ENCODE measurements at places on chromosomes 5 and 9.

GRCh38 chr9:125867751-125868415 is 120.7 kb downstream of the PBX3 start:
- DNase-seq = no peak

- no peak for DNase-seq
Measured at GRCh38 chr9:95684516-95684915, 167.7 kb upstream of the PTCH1 start.

- peak; percentile 79 for DNase-seq
Measured at GRCh38 chr9:129885670-129886106, 50.4 kb downstream of the USP20 start.

- no peak for DNase-seq
Measured at GRCh38 chr9:73577848-73578247, 426.2 kb downstream of the ANXA1 start.

DNA sequence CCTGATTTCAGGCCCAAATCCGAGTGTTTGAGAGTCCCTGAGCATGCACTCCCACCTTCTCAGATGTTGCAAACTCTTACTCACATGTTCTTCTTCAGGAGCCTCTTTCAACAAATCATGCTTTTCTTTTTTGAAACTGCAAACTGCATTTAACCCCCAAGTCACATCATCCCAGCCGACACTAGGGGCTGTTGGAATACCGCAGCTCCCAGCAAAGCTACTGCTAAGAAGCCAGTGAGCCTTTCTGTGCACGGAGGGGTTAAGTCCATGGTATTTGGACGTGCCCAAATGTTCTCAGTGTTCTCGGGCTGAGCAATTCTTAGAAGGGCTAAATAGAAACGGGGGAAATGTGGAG is 282.9 kb downstream of the NFIB start:
- peak; percentile 77 for DNase-seq

- no peak for DNase-seq
Measured at GRCh38 chr5:36897616-36898015, 21.0 kb downstream of the NIPBL start.

DNA sequence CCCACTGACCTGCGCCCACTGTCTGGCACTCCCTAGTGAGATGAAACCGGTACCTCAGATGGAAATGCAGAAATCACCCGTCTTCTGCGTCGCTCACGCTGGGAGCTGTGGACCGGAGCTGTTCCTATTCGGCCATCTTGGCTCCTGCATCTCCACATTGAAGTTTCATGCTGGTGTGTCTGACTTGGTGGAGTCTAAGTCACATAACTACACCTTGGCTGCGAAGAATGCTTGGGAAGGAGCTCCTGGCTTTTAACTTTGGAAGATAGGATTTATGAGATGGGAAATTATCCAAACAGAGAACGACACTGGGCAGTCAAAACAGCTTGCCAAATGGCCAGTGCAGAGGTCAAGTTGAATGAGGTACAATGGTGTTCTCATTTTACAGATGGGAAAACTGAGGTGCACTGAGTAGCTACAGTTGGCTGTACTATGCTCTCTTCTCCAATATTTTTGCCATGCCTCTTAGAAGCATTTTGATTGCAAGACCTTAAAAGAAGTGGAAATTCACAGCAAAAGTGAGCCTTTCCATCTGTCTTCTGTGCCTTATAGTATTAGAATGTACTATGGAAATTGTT is 36.7 kb downstream of the CCDC192 start:
- DNase-seq = no peak

DNA sequence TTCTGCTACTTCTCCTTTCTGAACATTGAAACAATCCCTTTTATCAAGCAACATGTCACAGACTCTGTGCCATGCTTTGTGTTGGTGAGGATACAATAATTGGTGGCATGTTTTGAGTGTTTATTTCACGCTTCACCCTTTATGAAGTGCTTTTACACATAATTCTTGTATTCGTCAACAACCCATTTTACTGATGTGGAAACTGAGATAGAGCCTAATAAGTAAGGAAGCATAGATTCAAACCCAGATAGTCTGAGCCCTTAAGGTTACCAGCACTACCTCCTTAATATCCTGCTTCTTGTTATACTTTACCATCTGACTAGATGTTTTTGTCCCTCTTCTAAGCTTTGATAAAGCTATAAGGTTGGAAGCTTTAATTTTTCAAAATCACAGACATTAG is 49.3 kb upstream of the TTC23L start:
- no peak for DNase-seq

DNA sequence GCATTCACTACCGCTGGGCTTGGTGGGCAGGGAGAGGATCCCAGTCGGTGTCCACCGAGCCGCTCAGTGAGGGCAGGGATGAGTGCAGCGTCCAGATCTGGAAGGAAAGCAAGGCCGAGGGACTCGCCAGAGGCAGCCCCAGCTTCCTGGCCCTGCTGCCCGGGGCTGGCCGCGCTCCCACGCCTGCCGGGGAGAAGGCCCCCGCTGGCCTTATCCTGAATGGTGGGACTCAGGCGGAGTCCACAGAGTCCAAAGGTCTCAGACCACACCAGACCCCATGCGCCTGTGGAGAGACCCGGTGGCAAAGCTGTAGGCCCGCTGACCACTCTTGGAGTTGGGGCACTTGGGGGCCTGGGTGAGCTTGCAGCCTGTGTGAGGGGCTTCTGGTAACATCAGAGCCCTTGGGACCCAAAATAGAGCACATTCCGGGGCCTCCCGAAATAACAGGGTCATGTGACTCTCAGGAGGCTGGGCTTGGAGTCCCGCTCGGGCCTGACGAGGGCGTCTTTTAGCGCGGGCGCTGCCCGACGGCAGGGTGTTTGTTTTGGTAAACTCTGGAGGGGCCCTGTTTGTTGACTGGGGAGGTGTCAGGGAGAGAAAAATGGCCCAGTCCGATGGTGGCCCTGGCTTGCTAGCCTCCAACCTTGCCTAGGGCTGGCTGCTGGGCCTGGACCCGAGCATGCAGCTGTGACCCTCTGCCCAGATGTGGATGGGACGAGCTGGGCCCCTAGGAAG is 2.8 kb downstream of the RXRA start:
- DNase-seq = no peak

GRCh38 chr9:29769019-29769418 is 2195.7 kb upstream of the C9orf72 start:
- no peak for DNase-seq

GRCh38 chr9:138112090-138112748 is 234.6 kb downstream of the CACNA1B start:
- no peak for DNase-seq

- no peak for DNase-seq
Measured at GRCh38 chr5:2739360-2740050, 12.0 kb downstream of the IRX2 start.

DNA sequence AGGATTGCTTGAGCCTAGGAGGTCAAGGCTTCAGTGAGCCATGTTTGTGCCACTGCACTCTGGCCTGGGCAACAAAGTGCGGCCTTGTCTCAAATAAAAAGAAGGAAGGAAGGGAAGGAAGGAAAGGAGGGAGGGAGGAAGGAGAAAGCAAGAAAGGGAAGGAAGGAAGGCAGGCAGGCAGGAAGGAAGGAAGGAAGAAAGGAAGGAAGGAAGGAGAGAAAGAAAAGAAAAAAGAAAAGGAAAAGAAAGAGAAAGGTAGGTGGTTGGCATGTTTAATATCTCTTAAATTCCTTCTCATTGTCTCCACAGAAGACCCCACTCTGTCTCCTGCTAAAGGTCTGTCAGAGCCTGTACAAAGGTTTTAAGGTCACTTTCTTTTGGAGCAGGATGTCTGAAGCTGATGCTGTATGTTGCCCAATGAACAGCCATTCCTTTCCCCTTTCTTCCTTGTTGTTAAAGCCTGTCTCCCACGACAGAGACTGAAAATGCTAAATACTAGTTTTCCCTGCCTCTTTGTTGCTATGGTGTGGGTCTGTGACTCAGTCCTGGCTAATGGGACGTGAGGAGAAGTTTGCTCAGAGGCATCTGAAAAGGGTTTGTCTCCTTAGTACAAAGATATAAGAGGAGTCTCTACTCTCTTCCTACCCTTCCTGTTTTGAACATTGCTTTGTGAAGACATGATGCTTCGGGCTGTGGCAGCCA is 213.3 kb downstream of the PCSK1 start:
- no peak for DNase-seq

GRCh38 chr5:100232736-100233135 is 302.4 kb upstream of the FAM174A start:
- DNase-seq = no peak

GRCh38 chr9:112021742-112022141 is 125.1 kb downstream of the UGCG start:
- no peak for DNase-seq

GRCh38 chr9:128033609-128034008 is 33.5 kb downstream of the NAIF1 start:
- no peak for DNase-seq

GRCh38 chr5:11584017-11584416 is 320.2 kb downstream of the CTNND2 start:
- DNase-seq = no peak

DNA sequence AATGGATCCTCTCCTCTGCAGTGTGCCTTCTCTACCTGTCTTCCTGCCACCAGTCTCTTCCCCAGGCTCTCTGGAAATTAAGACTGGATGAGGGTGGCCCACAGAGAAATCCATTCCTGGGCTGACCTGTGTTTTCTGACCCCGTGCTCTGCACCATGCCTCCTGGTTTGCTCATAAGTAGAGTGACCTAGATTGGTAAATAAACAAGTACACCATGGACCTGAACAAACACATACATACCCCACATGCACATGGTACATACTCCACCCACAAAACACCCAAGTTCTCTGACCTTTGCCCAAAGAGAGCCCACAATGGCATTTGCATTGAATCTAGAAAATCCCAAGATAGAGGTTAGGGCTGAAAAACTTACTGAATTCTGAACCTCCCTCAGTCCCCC is 77.5 kb upstream of the PLPP6 start:
- DNase-seq = no peak

GRCh38 chr5:17309462-17309861 is 92.0 kb downstream of the BASP1 start:
- no peak for DNase-seq

GRCh38 chr5:1659100-1659981 is 135.6 kb upstream of the LPCAT1 start:
- no peak for DNase-seq

DNA sequence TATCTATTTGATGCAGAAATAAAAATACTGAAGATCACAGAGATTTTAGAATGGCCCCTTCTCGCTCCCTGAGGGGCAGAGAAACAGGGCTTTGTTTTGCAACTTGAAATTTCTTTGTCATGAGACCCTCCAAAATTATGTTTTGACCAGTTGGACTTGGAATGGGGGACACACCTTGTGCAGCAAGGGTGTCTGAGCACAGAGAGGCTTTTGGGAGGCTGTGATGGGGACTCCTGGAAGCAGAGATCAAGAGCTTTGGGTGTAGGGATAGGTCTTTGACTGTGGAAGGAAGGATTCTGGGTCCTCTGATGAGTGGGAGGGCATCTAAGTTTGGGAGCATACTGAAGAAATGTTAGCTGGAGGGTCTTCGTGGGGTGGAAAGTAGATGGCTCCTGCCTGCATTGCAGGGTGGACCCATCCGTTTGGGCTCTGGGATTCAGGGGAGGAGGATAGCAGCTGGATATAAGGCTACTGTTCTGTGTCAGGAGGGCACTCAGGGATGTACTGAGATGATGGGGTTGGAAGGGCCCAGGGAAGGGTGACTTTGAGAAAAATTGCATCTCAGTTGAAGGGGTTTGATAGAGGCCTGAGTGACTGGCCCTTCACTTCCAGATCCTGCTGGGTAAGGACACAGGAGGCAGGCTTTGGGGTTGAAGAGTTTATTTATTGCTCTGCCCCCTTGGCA is 1.8 kb upstream of the MYORG start:
- DNase-seq = no peak

DNA sequence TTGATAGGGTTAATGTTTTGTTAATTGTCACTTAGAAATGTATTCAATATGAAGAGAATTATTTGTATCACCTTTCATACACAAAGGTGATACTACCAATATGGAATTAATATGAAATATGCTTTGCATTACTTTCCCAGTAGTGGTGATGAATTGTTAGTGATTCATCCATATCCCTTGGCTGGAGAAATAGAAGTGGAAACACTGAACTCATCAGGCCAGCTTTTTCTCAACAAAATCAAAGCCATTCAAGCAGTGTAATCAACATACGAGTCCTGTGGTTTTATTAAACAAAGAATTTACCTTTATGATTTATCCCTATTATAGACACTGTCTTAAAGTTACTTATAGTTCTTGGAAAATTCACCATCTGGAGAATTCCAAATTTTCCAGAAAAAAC is 264.0 kb upstream of the MEF2C start:
- no peak for DNase-seq

- no peak for DNase-seq
Measured at GRCh38 chr9:71741926-71742648, 26.2 kb downstream of the CEMIP2 start.

- no peak for DNase-seq
Measured at GRCh38 chr5:153256-153655, 38.0 kb upstream of the LRRC14B start.

GRCh38 chr5:137346281-137346680 is 152.8 kb downstream of the SPOCK1 start:
- DNase-seq = no peak

- no peak for DNase-seq
Measured at GRCh38 chr5:160831801-160832200, 20.2 kb downstream of the ATP10B start.

- DNase-seq = peak; percentile 57
Measured at GRCh38 chr5:108655750-108656450, 91.8 kb upstream of the FER start.

- no peak for DNase-seq
Measured at GRCh38 chr5:26572480-26572879, 465.9 kb downstream of the CDH9 start.

DNA sequence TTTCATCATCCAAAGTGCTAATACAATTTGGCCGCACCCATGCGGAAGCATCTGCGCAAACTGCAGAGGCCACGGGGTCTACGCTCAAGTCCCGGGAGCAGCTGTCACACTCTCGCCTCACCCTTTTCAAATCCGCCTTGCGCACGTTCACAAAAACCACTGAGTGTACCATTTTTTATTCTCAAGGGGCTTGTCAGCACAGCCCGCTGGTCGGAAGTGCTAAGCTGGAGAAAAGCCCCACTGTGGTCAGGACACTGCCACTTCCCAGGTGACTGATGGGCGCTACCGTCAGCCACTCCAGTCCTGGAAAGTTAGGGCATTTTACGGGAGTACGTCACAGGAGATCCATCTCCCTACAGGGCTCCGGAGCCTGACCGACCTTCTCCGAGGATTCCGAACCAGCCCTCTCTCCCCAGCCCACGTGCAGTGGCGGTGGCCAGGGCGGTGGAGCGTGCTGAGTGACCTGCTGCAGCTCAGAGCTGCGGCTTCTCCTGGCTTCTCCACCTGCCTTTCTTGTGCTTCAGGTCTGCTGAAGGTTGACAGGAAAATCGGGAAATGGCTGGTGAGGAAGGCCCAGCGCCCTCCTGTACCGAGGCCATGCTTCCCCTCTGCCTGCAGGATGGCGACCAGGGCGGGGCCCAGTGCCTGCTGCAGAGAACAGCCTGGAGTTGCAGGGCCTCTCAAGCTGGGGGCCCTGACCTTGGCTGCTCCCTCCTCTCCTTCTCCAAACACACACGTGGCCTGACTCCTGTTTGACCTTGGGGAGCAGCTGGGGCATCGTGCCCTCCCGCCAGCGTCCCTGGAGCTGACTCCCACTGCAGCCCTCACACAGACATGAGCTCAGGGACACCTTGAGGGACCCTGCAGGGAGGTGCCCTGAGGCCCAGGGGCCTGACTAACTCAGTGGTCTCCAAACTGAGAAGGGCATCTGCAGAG is 14.3 kb downstream of the RASGEF1C start:
- no peak for DNase-seq

GRCh38 chr5:96024683-96025475 is 63.2 kb upstream of the ELL2 start:
- DNase-seq = no peak

- no peak for DNase-seq
Measured at GRCh38 chr5:103847060-103847459, 284.5 kb upstream of the NUDT12 start.

Data from DMS79 treated with DMSO at 0.1 percent for 48 hours (cell line).